Heart left ventricle (tissue), 16 donors: ENCODE measurements at places on chromosomes 1 and 21.

GRCh38 chr1:21318714-21319159 is 28.5 kb upstream of the ECE1 start:
- DNase-seq, result peak; percentile 95

DNA sequence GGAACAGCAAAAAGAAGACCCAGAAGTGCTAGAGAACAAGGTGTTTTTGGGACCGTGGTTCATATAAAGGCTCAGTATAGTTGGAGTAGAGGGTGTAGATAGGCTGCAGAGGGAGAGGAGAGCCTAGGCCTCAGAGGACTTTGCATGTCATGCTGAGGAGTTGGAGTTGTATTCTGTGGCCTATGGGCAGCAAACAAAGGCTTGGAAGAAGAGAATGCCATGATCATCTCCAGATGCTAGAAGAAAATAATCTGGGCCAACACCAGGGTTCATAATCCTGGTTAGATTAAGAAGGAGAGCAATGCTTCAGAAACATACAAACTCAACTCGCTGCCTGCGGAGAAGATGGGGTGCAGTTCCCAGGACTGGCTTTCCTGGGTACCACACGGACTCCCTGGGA is 262.8 kb upstream of the USP24 start:
- DNase-seq, result no peak

- no peak for DNase-seq
Observed at GRCh38 chr1:207750631-207751305, 1.1 kb upstream of the CD46 start.

DNA sequence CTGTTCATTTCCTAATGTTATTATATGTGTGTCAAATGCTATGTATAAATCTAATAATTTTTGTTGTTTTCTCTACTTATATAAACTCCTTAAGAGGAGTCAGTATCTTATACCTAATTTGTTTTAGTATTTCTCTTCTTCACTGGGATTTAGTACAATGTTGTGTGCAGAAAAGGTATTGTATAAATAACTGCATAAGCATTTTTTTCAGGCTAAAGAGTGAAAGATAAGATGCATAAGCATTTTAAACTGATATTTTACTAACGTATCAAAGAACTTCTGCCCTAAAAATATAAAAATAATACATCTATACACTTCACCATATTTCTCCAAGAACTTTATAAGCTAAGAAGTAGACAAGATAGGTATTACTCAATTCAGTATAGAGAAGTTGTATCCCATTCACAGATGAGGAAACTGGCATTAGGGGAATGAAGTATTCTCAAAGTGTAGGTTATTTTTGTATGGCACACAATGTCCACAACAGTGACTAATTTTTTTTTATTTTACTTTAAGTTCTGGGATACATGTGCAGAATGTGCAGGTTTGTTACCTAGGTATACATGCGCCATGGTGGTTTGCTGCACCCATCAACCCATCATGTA is 59.3 kb downstream of the NUP210L start:
- no peak for DNase-seq

- no peak for DNase-seq
Observed at GRCh38 chr1:107058245-107059032, 2.0 kb downstream of the PRMT6 start.

DNA sequence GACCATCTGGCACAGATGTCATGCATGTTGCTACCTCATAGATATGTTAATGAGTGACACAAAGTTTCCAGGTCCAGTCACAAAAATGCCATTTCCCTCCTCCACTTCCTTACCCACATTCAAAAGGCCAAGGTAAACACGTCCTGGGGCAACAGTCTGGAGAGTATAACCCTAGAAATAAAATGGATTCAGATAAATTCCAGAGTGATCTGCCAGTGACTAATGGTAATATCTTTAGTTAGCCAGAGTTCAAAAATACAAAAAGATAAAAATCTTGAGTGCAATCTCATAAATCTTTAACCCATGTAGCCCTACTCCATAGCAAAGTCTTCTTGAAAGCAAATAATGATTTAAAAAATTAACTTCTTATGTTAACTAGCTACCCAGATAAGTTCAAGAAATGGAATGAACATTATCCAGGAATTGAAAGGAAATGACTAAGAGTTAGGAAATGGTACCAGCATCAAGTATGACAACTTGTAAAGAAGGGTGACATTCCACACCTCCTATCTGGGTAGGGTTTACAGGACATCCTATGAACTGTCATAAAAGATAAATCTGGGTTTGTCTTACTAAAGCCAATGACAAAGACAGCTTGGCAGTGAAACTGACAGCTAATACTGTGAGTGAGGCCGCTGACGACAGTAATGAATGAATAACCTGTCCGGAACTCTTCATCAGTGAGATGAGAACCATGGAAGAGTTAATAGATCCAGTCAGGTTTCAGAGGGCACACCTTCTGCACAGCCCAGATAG is 18.1 kb downstream of the RGS2 start:
- DNase-seq, result no peak

GRCh38 chr1:32801096-32801715 is 16.0 kb downstream of the YARS1 start:
- DNase-seq, result no peak

DNA sequence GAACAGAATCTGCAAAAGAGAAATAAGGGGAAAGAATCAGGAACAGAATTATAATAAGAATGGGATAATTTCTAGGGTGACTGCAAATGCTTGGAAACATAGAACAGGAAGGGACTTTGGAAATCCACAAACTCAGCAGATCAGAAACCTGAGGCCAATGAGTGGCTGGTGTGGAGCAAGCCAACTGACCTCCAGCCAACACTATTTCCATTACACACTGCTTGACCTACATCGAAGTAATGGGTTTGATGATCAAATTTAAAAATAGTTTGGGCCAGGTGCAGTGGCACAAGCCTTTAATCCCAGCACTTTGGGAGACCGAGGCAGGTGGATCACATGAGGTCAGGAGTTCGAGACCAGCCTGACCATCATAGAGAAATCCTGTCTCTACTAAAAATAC is 284.9 kb downstream of the GRIK1 start:
- DNase-seq, result no peak

GRCh38 chr1:8567146-8567545 is 249.2 kb downstream of the SLC45A1 start:
- DNase-seq, result no peak

GRCh38 chr1:2585318-2586092 is 1.1 kb upstream of the PRXL2B start:
- peak; percentile 80 for DNase-seq

DNA sequence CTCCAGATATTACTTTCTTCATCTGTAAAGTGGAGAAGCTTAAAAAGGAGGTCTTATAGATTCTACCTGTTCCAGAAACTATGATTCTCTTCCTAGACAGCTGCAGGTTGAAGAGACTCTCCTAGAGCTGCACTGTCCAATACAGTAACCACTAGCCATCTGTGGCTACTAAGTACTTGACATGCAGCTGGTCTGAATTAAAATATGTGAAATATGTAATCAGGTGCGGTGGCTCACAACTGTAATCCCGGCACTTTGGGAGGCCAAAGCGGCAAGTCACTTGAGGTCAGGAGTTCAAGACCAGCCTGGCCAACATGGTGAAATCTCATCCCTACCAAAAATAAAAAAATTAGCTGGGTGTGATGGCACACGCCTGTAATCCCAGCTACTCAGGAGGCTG is 15.8 kb downstream of the APP start:
- no peak for DNase-seq

- no peak for DNase-seq
Observed at GRCh38 chr1:208924928-208925327, 658.6 kb upstream of the CAMK1G start.

- no peak for DNase-seq
Observed at GRCh38 chr1:231139659-231140654, 21.9 kb upstream of the TRIM67 start.

DNA sequence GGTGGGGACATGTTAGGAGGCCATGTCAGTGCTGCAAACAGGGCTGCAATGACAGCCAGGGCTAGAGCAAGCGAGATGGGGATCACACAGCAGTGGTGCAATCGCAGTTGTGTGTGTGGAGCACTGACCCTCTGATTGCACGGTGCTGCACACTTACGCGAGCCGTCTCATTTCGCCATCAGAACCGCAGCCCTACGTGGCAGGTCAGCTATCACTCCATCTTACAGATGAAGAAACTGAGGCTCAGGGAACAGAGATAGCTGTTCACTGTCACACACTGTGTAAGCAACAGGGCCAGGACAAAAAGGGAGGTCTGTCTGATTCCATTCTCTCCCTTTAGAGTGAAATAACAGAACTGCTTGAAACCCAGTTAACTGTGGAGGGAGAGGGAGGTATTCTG is 104.8 kb upstream of the SLC45A1 start:
- DNase-seq, result no peak
